ENCODE measurements at places on chromosomes 3 and 15. TPM values are rescaled to one million over a fixed set of nuclear protein-coding genes. Genes with fewer than 3 reads are reported as not detected.

SLC35G2 gene
- 4.3 TPM for total RNA-seq

DNA sequence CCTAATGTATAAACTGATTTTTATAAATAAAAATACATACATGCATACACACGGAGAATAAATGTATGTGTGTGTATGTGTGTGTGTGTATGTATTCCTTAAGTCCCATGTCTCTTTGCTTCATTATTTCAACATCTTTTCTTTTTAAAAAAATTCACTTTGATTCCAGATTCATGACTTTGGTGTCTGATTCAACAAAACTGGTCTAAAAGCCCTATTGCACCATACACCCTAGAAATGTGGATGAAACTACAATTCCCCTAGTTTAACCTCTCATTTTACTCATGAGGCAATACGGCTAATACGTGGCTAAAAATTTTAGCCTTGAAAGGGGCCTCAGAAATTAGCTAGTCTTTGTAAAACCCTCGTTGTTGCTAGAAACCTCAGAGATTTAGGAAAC, 228.1 kb downstream of the ADAMTS9 start:
- peaks cover 6% of the 10 kb centered on the region for H3K27me3 ChIP-seq
- no peak overlapping the region for H3K4me3 ChIP-seq
- no peaks in the 10 kb centered on the region for H3K4me1 ChIP-seq

GRCh38 chr15:81781395-81781794, 264.4 kb downstream of the MEX3B start:
- DNase-seq = no peak
- no peaks in the 10 kb centered on the region for H3K4me1 ChIP-seq

RTP3 gene
- total RNA-seq = not detected

DNA sequence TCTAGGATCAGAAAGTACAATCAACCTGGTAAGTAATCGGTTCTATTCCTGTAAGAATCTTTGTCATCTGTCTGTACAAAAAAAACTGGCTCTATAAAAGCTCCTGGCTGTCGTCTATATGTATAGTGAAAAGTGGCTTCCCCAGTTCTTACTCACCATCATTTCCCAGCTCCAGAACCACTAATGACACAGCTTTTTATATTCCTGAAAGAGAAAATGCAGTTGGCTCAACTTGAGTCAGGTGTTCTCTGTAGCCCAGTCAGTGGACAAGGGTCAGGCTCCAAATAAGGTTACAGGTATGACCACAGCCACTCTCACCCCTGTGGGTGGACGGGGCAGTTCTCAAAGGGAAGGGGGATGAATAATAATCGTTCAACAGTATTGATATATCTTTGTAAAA, 85.1 kb downstream of the AP4E1 start:
- H3K27ac ChIP-seq = no peak overlapping the region
- H3K4me3 ChIP-seq = no peak overlapping the region
- H3K36me3 ChIP-seq = peaks cover 60% of the 10 kb centered on the region
- H3K4me1 ChIP-seq = no peaks in the 10 kb centered on the region
- DNase-seq = no peak

CAPN3 gene
- 23.8 TPM for total RNA-seq

GRCh38 chr3:48459773-48460516, 13.4 kb downstream of the ATRIP start:
- no peaks in the 10 kb centered on the region for H3K27me3 ChIP-seq
- no peak overlapping the region for H3K4me3 ChIP-seq
- no peak overlapping the region for H3K27ac ChIP-seq
- H3K36me3 ChIP-seq = peaks cover 49% of the 10 kb centered on the region
- H3K4me1 ChIP-seq = no peaks in the 10 kb centered on the region

- no peaks in the 10 kb centered on the region for H3K27me3 ChIP-seq
- H3K27ac ChIP-seq = no peak overlapping the region
- no peak overlapping the region for H3K4me3 ChIP-seq
- DNase-seq = no peak
- H3K36me3 ChIP-seq = peaks cover 16% of the 10 kb centered on the region
Observed at GRCh38 chr3:49498239-49498638, 28.2 kb downstream of the DAG1 start.

DNA sequence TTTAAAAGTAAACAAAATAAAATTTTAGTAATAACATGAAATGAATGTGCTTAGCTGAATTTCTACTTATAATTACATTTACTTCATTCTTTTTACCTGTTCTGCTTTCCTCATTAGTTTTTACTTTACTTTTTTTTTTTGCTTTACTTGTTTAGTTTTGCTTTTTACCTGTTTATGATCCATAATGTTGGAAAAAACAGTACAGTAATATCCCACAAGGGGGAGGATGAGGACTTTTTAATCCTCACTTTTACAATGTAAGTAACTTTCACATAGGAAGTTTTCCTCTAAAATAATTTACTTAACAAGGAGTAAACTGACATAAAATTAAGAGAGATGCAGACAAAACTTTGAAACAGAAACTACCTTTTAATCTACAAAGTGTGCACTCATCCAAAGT, 268.7 kb downstream of the TBC1D5 start:
- H3K27me3 ChIP-seq = no peaks in the 10 kb centered on the region
- H3K4me3 ChIP-seq = no peak overlapping the region
- H3K36me3 ChIP-seq = peaks cover 19% of the 10 kb centered on the region

DNA sequence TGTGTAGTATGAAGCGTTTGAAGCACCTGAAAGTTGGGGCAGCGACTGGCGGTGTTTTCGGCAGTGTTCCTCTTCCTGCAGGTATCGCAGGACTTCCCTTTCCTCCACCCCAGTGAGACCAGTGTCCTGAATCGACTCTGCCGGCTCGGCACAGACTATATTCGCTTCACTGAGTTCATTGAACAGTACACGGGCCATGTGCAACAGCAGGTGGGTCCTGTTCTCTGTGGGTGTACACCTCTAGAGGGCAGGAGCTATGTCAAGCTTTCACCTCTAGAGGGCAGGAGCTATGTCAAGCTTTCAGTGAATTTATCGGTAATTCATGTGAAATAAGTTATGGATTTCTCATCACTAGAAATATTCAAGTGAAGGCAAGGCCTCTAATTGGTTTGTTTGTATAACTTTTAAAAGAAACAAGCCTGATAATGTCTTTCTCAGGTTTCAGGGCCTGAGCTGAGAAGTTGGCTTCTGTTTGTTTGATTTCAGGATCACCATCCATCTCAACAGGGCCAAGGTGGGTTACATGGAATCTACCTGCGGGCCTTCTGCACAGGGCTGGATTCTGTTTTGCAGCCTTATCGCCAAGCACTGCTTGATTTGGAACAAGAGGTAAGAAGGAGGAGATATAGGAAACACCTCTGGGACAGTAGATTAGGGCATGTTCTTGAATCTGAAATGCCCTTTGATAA, 5.3 kb downstream of the TUBGCP4 start:
- H3K4me3 ChIP-seq = no peak overlapping the region
- H3K27me3 ChIP-seq = no peaks in the 10 kb centered on the region
- H3K4me1 ChIP-seq = peaks cover 22% of the 10 kb centered on the region
- DNase-seq = no peak
- H3K36me3 ChIP-seq = peaks cover 38% of the 10 kb centered on the region

PTPRG gene
- 0.22 TPM for total RNA-seq

LRIG1 gene
- 9.7 TPM for total RNA-seq

ZDHHC23 gene
- total RNA-seq = 22.7 TPM

- no peak overlapping the region for H3K27ac ChIP-seq
- no peak for DNase-seq
- peaks cover 19% of the 10 kb centered on the region for H3K4me1 ChIP-seq
- no peak overlapping the region for H3K4me3 ChIP-seq
- H3K36me3 ChIP-seq = peaks cover 14% of the 10 kb centered on the region
Observed at GRCh38 chr3:155889212-155889611, 18.8 kb downstream of the GMPS start.

DNA sequence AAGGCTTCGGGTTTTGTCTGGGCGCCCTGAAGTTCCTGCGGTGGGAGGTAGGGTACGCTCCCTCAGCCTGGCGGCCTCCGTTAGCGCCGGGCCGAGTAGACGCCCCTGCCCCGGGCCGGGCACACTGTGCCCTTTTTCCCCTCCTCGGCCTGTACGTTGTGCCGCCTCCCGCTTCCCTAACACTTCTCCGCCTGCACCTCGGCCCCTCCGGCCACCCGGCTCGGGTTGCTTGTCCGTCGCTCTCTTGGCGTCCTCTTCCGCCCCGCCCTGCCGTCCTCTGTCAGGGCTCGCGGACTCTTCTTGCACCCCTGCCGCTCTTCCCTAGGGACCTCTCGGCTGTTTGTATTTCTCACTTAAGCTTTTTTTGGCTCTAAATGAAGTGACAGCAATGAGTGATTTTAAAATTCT, 384 bp downstream of the KNL1 start:
- peaks cover 2% of the 10 kb centered on the region for H3K27me3 ChIP-seq
- peak overlapping the region; percentile 99 for H3K27ac ChIP-seq
- no peak for DNase-seq
- H3K36me3 ChIP-seq = peaks cover 11% of the 10 kb centered on the region
- peaks cover 21% of the 10 kb centered on the region for H3K4me1 ChIP-seq

CELF6 gene
- total RNA-seq = 2.2 TPM

DNA sequence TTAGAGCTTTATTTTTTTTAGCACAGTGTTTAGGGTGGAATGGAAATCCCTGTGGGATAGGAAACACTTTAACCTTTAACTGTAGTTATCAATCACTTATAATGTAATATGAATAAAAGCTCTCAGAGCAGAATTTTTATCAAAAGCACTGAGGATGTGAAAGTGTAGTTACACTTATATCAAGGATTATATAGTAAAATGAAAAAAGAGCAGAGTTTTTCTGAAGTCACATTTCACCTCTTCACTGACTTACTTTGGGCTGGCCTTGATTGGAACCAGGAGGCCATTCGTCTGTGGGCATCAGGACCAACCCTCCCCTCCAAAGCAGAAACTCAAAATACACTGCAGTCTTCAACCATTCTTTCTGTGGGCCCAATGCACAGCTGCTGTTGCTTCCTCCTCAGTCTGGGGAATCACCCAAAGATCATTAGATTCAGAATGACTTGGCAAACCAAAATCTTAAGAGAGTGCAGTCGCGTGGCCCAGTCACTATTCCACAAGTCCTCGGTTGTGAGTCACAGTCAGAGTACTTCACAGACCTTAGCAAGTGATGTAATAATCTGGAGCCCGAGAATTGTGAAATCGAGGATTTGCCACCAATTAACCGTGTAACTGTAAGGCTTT, 132.6 kb upstream of the COL8A1 start:
- H3K4me1 ChIP-seq = peaks cover 3% of the 10 kb centered on the region
- H3K36me3 ChIP-seq = no peaks in the 10 kb centered on the region
- H3K4me3 ChIP-seq = peak overlapping the region; percentile 25
- DNase-seq = no peak
- peak overlapping the region; percentile 82 for H3K27ac ChIP-seq

GRCh38 chr3:195226900-195227447, 44.0 kb downstream of the XXYLT1 start:
- H3K4me1 ChIP-seq = peaks cover 15% of the 10 kb centered on the region
- no peak overlapping the region for H3K4me3 ChIP-seq
- DNase-seq = no peak
- no peaks in the 10 kb centered on the region for H3K36me3 ChIP-seq
- no peak overlapping the region for H3K27ac ChIP-seq
- H3K27me3 ChIP-seq = no peaks in the 10 kb centered on the region

- no peak overlapping the region for H3K27ac ChIP-seq
- no peak for DNase-seq
- no peaks in the 10 kb centered on the region for H3K36me3 ChIP-seq
- H3K4me3 ChIP-seq = no peak overlapping the region
- no peaks in the 10 kb centered on the region for H3K27me3 ChIP-seq
- H3K4me1 ChIP-seq = no peaks in the 10 kb centered on the region
Observed at GRCh38 chr3:15458212-15458780, 30.9 kb downstream of the EAF1 start.

CNTN3 gene
- total RNA-seq = not detected

DNA sequence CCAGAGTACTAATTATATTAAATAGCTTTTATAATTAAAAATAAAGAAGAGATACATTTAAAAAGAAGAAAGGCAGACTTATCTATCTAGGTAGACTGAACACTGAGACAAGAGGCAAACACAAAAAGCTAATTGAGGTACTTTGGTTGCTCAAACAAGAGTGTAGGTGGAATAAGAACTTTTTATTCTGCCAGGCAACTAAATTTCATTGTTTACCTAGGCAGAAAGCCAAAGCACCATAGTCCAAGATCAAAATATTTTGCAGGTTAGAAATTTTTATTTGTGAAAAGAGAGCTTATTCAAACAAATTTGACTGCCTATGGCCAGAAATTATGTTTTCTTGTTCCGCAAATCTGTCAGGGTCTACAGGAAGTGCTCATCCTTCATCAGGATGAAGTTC, 499.6 kb upstream of the GBE1 start:
- no peak for DNase-seq
- H3K27ac ChIP-seq = no peak overlapping the region
- H3K27me3 ChIP-seq = no peaks in the 10 kb centered on the region
- no peaks in the 10 kb centered on the region for H3K36me3 ChIP-seq
- no peak overlapping the region for H3K4me3 ChIP-seq
- no peaks in the 10 kb centered on the region for H3K4me1 ChIP-seq

GRCh38 chr15:25481208-25481859, 42.5 kb upstream of the UBE3A start:
- H3K27me3 ChIP-seq = no peaks in the 10 kb centered on the region
- no peak overlapping the region for H3K4me3 ChIP-seq

GRCh38 chr3:53709860-53710674, 136.2 kb downstream of the CHDH start:
- no peak overlapping the region for H3K27ac ChIP-seq
- peak; percentile 44 for DNase-seq
- H3K4me1 ChIP-seq = peaks cover 15% of the 10 kb centered on the region
- H3K4me3 ChIP-seq = no peak overlapping the region
- H3K36me3 ChIP-seq = no peaks in the 10 kb centered on the region

TICRR gene
- total RNA-seq = 0.69 TPM

DNA sequence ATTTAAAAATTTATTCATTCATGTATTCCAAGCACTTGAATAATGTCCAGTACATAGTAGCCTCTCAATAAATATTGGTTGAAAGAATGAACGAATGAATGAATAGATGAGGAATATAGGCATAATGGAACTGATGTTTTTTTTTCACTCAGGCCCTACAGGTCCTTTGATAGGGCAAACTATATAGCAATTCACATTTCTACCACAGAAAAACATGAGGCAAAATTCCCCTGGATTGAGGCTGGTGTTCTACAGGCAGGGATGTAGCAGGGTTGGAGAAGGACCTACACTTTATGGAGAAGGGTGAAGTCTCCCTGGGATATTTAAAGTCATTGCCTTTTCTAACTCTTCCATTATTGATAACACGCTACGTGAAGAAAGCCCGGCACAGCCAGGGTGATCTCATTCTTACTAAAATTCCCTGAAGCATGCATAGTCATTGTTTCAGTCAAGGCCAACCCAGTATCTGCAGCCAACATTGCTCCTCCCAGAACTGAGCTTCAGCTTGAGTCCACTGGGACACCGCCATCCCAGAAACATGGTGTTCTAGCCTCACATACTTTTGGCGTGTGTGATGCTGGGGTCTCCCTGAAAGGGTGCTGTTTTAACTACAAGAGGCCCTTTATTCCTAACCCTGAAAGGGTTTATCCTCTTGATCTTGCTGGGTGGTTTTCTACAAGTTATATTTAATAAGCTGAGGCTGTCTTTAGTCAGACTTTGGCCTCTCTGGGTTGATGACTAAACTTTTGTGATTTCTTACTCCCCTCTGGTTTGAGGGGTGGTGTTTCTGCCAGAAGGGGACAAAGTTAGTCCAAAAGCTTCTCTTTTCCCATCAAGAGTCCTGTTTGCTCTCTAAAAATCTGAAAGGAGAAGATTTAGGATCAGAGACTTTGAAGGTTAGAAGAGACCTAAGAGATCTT, 25.9 kb upstream of the FBN1 start:
- no peak for DNase-seq
- no peaks in the 10 kb centered on the region for H3K27me3 ChIP-seq
- no peak overlapping the region for H3K4me3 ChIP-seq
- no peak overlapping the region for H3K27ac ChIP-seq
- H3K36me3 ChIP-seq = no peaks in the 10 kb centered on the region

CCRL2 gene
- total RNA-seq = 1.9 TPM
